Pulmonary artery endothelial cell (primary cell): ENCODE measurements at places on chromosomes 1 and 21.
A peak's percentile ranks its signal among the peaks of the same experiment; 100 is the strongest.

GRCh38 chr1:38076455-38076854 is 29.9 kb upstream of the POU3F1 start:
- no peak for DNase-seq

DNA sequence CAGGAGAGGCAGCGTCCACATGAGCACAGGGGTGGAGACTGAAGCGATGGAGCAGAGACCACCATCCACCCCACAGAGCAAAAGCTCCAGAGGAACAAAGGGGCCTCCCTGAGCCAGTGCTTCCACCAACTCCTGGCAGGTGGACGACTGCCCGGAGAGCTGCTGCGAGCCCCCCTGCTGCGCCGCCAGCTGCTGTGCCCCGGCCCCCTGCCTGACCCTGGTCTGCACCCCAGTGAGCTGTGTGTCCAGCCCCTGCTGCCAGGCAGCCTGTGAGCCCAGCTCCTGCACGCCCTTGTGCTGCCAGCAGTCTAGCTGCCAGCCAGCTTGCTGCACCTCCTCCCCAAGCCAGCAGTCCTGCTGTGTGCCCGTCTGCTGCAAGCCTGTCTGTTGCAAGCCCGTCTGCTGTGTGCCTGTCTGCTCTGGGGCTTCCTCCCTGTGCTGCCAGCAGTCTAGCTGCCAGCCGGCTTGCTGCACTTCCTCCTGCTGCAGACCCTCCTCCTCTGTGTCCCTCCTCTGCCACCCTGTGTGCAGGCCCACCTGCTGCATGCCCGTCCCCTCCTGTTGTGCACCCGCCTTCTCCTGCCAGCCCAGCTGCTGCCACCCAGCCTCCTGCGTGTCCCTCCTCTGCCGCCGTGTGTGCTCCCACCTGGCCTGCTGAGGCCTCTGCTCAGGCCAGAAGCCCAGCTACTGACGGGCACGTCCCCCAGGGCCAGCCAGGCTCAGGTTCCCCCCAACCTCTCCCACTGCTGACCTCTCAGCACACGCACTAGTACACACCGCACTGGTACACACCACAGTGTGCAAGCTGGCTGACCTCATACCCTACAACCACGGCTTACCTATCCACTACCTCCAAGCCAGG is 5.4 kb downstream of the KRTAP10-12 start:
- no peak for DNase-seq

DNA sequence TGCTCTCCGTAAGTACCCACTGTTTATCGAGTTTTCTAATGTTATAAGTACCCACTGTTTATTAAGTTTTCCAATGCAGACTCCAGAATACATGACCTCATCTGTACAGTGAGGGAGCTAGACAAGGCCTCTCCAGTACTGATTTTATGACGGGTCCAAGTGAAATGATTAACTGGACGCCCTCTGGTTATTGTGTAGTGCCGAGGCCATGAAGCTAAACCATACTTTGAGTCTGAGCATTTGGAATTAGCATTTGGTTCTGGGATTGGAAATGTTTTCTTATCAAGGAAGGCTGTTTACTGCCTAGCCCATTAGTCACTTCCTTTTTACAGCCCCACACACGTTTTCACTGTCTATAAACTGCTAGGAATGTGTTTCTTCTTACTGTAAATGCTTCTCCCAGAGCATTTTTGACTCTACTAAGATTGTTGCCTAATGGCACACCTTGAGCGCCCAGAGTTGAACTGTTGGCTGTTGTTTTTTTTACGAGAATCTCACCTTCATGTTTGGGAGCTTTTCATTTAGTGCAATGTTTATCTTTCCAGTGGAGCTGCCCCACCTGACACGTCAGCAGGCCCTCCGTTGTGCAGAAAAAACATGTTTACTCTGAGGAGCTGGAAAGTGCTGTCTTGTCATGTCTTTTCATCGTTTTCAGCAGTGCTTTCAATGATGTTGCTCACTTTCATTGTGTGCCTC is 26.9 kb downstream of the SPATA46 start:
- peak; percentile 78 for DNase-seq

DNA sequence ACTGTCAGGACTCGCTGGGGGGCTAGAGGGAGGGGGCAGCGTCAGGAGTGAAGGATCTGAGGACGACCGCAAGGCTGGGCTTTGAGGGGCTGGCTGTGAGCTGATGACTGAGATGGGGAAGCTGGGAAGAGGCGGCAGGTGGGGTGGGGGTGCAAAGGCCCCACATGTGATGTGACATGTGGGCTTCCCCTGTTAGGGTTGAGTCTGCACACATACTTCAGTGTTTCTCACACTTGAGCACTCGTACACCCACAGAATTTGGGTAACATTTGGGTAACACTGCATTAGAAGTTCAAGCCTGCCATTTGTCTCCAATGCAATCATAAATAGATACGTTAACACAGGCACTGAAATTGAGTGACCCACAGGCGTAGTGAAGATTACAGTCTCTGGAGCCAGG is 16.2 kb downstream of the COL16A1 start:
- DNase-seq, result no peak

GRCh38 chr1:112388436-112388835 is 7.6 kb upstream of the CTTNBP2NL start:
- DNase-seq, result peak; percentile 78

- no peak for DNase-seq
Measured at GRCh38 chr1:179351281-179351680, 14.5 kb upstream of the AXDND1 start.

- no peak for DNase-seq
Measured at GRCh38 chr1:166184897-166185296, 18.1 kb upstream of the FAM78B start.

DNA sequence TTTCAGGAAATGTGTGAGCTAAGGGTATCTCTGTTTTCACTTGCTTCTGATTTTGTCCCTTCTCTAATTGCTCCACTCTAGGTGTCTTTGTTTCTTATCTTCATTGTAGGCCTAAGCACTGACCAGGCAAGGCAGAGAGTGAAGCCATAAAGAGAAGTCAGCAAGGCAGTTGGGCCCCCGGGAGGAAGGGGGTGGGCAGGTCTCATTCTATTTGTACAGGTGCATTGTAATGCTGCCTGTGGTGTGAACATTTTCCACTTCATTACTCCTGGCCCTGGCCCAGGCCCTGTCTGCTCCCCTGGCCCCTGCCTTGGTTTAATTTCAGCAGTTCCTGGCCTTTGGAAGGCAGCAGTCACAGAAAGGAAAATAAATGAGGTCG is 86.4 kb upstream of the JUN start:
- DNase-seq, result no peak

GRCh38 chr1:12088607-12089006 is 25.5 kb downstream of the TNFRSF8 start:
- DNase-seq, result no peak

DNA sequence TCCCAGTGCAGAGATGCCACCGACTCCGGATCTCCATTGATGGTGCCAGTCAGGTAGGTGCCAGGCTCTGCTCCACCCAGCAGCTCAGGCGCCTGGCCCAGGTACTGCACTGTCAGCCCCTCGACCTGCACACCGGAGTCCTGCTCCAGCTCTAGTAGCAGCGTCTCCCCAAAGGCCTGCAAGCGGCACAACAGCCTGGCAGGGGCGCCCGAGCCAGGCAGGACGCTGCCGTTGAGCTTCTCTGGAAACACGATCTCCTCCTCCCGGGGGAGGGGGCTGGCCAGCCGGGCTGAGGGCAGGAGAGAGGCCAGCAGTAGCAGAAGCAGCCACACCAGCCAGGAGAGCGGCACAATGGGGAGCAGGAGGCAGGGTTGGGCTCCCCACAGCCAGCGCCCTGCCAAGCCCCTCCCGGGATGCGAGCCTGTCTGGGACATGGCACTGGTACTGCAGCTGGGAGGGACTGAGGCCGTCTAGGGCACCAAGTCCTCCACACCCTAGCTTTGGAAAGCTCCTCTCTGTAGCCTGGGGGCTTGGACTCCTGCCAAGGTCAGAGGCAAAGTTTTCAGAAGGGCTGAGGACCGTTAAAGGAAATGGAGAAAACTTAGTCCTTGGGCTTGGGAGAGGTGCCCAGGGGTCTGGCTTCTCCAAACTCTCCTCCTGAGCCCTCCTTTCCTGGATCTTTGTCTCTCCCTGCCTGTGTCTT is 509 bp downstream of the ADAMTS4 start:
- DNase-seq, result no peak

DNA sequence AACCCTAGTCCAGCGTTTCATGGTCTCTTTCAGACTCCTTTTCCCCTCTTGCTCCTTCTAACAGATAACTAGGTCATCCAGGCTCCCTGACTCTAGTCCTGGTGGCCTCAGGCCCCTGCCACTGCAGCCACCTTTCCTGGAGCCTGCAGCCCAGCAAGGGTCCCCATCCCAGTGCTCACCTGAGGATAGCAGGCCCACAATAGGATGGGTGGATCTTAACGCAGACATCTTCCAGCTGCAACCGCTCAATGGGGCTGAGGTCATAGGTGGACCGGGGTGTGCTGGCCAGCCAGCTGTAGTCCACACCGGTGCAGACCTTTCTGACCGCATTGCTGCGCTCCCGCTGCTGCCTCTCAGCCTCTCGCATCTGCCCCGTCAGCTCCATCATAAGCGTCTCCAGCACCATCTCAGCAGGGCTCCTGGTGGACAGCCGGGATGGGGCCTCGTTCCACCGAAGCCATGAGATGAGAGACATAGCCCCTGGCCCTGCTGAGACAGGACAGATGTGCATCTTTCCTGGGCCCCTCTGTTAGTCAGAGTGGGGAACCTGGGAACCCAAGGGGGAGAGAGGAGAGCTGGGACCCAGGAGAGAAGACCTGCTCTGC is 10.9 kb downstream of the RD3 start:
- DNase-seq, result no peak

DNA sequence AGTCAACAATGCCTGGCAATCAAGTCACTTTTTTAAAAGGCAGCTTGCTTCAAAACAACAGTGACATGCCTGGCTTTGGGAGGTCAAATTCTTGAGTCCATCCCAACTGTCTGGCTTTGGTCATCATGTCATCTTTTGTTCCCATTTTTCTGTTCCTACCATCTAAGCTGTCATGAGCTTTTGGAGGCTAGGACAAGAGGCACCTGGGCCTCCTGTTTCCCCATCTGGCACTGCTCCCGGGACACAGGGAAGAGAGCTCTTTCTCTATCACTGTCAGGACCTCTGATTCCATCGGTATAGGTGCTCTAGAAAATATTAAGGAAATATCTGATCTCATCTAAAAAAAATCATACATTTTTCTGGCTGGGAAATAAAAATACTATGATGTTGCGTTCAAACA is 156.3 kb downstream of the CLIC6 start:
- DNase-seq, result no peak

GRCh38 chr1:226627050-226627755 is 78.6 kb downstream of the STUM start:
- no peak for DNase-seq

- no peak for DNase-seq
Measured at GRCh38 chr1:17185485-17185860, 19.5 kb upstream of the PADI1 start.

DNA sequence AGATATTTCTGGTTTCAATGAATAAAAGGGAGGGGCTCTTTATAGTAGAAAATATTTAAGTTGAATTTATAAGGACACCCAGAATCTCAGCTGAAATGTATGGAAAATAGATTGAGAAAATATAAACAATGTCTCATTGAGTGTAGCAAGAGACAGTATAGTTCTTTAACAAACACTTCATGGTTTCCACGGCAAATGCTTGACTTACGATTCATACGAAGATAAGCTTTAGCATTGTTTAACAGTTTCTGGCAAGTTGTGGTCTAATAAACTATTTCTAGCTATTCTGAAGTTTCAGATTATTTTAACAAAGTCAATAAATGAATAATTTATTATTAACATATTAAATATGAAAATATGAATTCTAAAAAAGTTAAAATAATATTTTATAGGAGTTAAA is 1419.4 kb downstream of the KCNT2 start:
- no peak for DNase-seq

DNA sequence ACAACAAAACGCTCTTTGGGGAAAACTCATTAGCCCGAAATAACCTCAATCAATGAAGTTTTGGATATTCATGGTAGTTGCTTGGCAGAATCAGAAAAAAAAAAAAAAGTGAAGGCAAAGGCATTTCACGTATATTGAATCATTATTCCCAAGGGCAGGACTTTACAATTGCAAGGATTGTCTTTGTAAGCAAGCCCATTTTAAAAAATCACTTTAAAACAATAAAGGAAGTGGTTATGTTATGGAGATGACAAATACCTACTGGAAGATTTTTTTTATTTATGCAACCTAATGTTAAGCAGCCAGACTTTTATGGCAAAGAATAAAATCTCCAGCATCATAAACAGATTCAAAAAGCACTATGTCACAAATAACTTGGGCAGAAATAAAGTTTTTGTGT is 9.3 kb downstream of the GJB4 start:
- DNase-seq, result no peak

- no peak for DNase-seq
Measured at GRCh38 chr21:36753556-36753955, 54.6 kb downstream of the SIM2 start.

DNA sequence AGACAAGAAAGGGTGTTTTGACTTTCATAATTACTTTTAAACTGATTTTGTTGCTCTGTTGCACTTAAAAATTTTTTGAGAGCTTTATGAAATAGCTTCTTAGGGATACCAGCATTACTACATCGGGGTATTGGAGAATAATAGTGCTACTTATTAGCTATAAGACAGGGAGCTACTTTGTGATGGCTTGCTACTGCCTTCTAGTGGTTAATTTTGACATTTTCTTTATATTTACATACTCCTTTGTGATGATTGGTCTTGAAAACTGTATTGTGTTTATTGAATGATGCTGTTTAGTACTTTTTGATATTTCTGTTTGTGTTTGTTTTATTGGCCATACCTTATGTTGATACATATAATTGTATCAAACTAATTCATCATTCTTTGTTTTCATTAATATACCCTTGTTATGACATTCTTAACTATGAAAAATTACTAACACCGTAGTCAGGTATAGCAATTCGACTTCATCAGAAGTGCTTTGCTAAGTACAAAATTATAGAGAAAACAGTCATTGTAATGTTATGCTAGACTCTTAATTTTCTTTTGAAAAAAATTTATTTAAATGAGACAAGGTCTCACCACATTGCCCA is 85.5 kb downstream of the CLIC4 start:
- peak; percentile 37 for DNase-seq

GRCh38 chr1:231757101-231757404 is 130.5 kb downstream of the DISC1 start:
- no peak for DNase-seq

DNA sequence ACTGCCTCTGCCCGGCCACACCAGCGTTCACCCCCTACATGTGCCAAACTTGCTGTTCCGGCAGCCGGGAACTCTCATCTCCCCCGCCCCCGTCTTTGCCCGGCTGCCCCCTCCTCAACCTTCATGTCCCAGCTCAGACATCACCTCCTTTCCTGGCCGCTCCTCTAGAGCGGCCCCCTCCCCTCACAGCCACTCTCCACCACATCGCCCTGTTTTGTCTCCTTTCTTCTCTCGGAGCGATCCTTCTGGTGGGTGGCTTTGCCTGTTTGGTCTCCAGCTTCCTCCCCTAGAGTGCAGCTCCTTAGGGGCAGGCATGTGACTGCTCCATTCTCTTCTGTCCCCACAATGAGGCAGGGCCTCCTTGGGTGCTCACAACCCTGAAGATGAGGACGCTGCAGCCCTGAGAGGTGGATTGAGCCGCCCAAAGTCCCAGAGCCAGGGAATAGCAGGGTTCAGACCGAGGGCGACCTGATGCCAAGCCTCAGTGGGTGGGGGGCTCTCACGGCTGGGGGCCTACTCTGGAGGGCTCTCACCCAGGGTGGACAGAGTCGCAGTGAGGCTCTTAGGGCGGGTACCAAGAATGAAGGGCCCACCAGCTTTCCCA is 44.9 kb upstream of the ECE1 start:
- DNase-seq, result no peak
